Activated CD8-positive, alpha-beta T cell treated with anti-CD3 and anti-CD28 coated beads, Interleukin-2, amount 10 ng/mL, durations not matched to agents 7 days and 5 days (primary cell): ENCODE measurements at places on chromosomes 7 and 10. TPM values are rescaled to one million over a fixed set of nuclear protein-coding genes. Genes with fewer than 3 reads are reported as not detected.

DNA sequence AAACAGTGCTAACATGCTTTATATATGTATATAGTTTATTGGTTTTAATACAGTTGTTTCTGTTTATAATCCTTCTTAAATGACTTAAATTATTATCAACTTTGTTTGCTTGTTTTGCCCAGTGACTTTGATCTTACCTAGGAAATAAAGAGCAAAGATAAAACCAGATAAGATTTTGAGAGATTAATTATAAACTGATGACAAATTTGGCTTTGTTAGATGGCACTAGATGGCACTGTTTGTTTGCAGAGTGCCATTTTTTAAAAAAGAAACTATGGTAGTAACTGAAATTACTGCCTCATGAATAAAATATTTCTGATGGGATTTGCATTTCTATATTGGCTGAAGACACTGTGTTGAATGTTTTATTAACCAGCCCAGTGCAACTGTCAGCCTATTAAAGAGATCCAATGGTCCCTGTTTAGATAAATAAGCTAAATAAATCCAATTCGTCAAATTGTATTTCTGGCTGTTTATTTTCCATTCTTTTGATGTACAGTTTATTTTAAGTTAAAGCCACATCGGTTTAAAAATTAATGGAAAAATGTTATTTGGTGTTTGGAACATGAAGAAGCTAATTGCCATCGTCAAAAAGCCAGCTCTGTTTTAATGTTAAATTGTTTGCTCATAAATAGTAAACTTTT lies 28.7 kb downstream of the VTI1A start:
- DNase-seq, result no peak
- peaks cover 4% of the 10 kb centered on the region for H3K4me1 ChIP-seq
- no peak overlapping the region for H3K4me3 ChIP-seq
- H3K27ac ChIP-seq, result no peak overlapping the region
- no peaks in the 10 kb centered on the region for H3K36me3 ChIP-seq

GRCh38 chr7:73681031-73681430 lies 2.2 kb downstream of the DNAJC30 start:
- peaks cover 27% of the 10 kb centered on the region for H3K36me3 ChIP-seq
- peak overlapping the region; percentile 86 for H3K4me3 ChIP-seq
- peak overlapping the region; percentile 50 for H3K27ac ChIP-seq
- no peaks in the 10 kb centered on the region for H3K27me3 ChIP-seq
- no peak for DNase-seq

DNA sequence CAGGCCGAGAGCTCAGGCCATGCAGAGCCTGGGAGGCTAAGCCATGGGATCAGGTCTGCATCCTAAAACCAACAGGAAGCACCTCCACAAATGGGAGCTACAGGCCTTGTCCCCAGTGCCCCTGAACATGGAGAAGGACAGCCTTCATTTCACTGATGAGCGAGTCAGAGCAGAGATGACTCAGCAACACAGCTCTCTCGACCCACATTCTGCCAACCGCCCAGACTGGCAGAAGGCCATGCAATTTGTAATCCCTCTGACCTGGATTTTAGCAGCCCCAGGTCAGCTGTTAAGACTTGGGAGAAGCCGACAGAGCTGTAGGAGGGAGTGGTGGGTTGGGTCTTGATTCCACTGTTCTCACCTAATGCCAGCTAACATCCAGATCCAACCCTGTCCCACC lies 25.5 kb downstream of the VOPP1 start:
- no peak overlapping the region for H3K27ac ChIP-seq
- DNase-seq, result no peak
- peaks cover 18% of the 10 kb centered on the region for H3K36me3 ChIP-seq
- peaks cover 22% of the 10 kb centered on the region for H3K4me1 ChIP-seq

GRCh38 chr10:97991871-97992270 lies 38.5 kb downstream of the CRTAC1 start:
- no peaks in the 10 kb centered on the region for H3K36me3 ChIP-seq
- H3K27ac ChIP-seq, result no peak overlapping the region
- peaks cover 3% of the 10 kb centered on the region for H3K27me3 ChIP-seq
- H3K4me1 ChIP-seq, result no peaks in the 10 kb centered on the region

DNA sequence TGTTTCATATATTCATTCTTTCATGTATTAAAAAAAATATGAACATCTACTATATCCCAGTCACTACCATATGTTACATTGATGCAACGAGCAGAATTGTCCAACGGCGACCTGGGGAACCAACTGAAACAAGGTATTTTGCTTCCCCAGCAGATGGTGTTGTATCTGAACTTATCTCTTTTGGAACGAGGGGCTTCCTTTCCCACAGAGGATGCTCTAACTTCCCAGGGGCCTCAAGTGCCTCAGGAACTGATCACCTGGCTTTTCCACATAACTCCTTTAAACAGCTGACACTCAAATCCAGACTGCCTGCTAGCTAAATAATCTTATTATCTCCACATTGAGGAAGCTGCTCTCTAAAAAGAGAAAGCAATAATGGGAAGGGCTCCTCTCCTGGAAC lies 259.3 kb downstream of the HTR7 start:
- H3K4me1 ChIP-seq, result no peaks in the 10 kb centered on the region
- H3K27me3 ChIP-seq, result no peaks in the 10 kb centered on the region

Gene GBX1
- total RNA-seq, result not detected

DNA sequence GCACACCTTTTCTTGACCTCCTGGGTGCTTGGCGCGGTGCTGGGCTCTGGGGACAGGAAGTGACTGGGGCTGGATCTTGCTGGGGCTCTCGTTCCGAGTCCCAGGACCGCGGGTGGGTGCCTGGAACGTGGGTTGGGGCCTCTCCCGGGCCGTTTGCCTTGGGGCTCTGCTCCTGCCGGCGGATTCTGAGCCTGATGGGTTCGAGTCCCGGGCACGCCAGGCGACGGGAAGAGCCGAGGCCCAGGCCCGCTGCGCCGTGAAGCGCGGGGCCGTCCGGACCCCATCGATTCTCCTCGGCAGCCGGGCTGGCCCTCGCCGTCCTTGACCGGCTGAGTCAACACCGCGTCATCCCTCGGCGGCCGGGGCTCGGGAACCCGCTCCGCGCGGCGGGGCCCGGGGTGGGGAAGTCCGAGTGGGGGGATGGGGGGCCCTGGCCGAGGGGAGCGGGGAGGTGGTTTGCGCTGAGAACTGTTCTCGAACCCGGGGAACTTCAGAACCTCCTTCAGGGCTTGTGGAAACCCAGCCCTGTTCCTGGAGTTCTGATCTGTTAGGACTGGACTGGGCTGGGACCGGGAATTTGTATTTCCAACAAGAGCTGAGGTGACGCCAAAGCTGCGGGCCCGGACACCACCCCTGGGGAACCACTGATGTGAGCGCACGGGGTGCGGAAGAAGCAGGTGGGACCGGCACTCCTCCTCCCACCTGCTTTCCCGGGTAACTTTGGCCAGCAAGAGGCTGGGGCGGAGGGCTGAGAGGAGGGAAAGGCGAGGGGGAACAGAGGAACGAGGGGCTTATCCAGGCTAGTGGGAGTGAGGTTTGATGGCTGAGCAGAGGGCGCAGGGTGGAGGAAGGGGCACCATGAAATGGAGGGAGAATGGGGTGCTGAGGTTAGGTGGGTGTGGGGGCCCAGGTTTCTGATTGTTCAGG lies 6.2 kb downstream of the HHEX start:
- no peaks in the 10 kb centered on the region for H3K36me3 ChIP-seq
- peaks cover 74% of the 10 kb centered on the region for H3K27me3 ChIP-seq
- no peak overlapping the region for H3K27ac ChIP-seq
- no peak for DNase-seq
- H3K4me1 ChIP-seq, result peaks cover 40% of the 10 kb centered on the region

Gene OR6B1
- total RNA-seq, result not detected

DNA sequence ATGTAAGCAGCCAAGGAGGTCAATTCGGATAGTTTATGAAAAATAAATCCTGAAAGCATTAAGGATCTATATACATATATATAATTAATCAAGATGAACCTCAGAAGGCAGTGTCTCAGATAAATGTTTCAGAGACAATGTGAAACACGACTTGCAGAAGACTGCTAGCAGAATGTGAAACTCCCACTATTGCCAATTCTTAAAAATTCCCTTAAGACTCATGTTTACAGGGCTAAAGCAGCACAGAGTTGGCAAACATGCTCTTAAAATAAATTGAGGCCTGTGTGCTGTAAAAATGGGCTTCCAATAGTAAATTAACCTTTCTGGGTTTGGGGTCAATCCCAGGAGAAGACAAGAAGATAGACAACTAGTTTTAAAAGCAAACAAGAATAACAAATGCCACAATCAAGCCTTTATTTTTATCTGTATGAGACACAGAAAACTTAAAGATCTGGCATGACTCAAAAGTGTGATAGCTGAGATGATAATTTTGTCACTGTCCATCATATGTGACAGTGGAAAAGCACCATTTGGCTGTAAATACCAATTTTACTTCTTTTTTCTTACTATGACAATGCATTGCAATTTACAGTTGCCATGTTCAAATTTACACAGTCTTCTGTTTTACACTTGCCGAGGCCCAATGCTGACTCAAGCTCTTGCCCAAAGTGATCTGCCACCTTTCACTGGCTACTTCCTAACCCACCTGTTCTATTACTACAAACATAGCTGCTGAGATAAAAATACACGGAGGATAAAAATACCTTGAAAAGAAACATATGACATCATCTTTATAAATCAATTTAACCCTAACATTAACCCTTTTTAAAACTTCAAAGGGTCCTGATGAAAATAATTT lies 78.6 kb downstream of the CHCHD3 start:
- H3K4me1 ChIP-seq, result no peaks in the 10 kb centered on the region
- no peak for DNase-seq
- H3K4me3 ChIP-seq, result no peak overlapping the region
- no peaks in the 10 kb centered on the region for H3K27me3 ChIP-seq
- H3K36me3 ChIP-seq, result peaks cover 19% of the 10 kb centered on the region

Gene C7orf57
- 0.10 TPM for total RNA-seq

Gene CHST15
- total RNA-seq, result not detected

Gene STRIP2
- total RNA-seq, result 7.1 TPM

- peaks cover 10% of the 10 kb centered on the region for H3K4me1 ChIP-seq
- H3K36me3 ChIP-seq, result no peaks in the 10 kb centered on the region
- DNase-seq, result no peak
- H3K27me3 ChIP-seq, result no peaks in the 10 kb centered on the region
Observed at GRCh38 chr10:30803058-30803457, 173.5 kb upstream of the LYZL2 start.

Gene IGFBP3
- 1.0 TPM for total RNA-seq
